ENCODE measurements at places on chromosomes 16 and 17.

DNA sequence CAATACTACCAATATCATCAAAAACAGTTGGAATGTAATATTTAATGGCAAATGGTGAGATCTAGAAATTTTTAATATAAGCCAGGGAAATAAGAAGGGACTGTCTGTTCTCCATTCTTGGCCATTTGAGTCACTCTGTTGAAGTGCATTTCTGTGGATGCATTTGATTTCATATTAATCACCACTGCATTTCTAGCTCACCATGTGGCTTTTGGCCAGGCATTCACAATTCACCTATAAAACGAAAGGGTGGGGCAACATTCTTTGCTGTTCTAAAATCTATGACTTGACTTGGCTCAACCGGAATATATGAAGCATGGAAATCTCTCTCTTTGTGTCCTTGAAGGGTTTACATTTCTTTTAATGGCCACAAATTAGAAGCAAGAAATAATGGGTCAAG, 483.0 kb downstream of the SLC39A11 start:
- DNase-seq = no peak

GRCh38 chr16:50151756-50152155, 1.4 kb upstream of the TENT4B start:
- no peak for DNase-seq

GRCh38 chr16:85374571-85374872, 238.6 kb upstream of the GSE1 start:
- DNase-seq = no peak

GRCh38 chr17:49730785-49731434, 23.1 kb upstream of the SLC35B1 start:
- DNase-seq = no peak

Data from NCI-H2081 treated with DMSO at 0.1 percent for 48 hours (cell line).